ENCODE measurements at places on chromosomes 5 and 9.

- no peak for DNase-seq
Observed at GRCh38 chr9:5002811-5003210, 17.7 kb downstream of the JAK2 start.

- DNase-seq, result no peak
Observed at GRCh38 chr5:5011151-5011550, 129.0 kb upstream of the ADAMTS16 start.

DNA sequence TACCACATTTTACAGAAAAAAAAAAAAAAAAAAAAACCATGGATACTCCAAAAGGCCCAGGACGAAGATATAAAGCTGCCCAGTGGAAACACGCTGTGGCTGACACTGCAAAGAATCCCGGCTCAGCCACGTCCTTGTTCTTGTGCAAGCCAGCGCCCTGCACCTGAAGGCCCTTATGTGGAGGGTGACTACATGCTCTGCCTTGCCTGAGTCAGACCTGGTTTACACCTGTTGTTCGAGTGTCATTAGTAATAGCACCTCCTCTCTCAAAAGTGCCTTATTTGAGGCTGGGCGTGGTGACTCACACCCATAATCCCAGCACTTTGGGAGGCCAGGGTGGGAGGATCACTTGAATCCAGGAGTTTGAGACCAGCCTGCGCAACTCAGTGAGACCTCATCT is 54.3 kb upstream of the ZSWIM6 start:
- DNase-seq, result peak; percentile 83

DNA sequence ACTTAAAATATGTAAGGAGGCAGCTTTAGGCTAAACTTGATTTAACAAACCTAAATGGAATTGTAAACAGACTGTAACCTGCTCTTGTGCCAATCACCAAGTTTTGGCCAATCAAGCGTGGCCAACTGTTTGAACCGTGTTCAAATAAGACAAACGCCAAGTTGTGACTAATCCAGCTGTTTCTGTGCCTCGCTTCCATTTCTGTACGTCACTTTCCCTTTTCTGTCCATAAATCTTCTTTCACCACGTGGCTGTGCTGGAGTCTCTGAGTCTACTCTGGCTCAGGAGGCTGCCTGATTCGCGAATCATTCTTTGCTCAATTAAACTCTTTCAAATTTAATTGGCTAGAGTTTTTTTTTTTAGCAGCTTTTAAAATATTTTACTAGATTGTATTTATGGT is 71.3 kb downstream of the LIX1 start:
- no peak for DNase-seq

- DNase-seq, result peak; percentile 45
Observed at GRCh38 chr9:120610975-120611689, 31.2 kb upstream of the CDK5RAP2 start.

- DNase-seq, result no peak
Observed at GRCh38 chr9:121138561-121138960, 63.1 kb downstream of the RAB14 start.

DNA sequence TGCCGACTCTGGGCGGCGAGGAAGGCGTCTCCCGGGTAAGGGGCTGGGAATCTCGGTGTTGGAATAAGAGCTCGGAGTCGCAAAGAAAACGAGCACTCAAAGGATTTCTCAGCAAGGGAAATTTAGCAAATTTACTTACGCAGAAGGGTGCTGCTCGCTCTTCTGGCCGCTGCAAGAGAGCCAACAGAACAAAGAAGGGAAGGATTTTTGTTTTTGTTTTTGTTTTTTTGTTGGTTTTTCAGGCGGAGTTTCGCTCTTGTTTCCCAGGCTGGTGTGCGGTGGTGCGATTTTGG is 279 bp downstream of the GTF3C5 start:
- no peak for DNase-seq

DNA sequence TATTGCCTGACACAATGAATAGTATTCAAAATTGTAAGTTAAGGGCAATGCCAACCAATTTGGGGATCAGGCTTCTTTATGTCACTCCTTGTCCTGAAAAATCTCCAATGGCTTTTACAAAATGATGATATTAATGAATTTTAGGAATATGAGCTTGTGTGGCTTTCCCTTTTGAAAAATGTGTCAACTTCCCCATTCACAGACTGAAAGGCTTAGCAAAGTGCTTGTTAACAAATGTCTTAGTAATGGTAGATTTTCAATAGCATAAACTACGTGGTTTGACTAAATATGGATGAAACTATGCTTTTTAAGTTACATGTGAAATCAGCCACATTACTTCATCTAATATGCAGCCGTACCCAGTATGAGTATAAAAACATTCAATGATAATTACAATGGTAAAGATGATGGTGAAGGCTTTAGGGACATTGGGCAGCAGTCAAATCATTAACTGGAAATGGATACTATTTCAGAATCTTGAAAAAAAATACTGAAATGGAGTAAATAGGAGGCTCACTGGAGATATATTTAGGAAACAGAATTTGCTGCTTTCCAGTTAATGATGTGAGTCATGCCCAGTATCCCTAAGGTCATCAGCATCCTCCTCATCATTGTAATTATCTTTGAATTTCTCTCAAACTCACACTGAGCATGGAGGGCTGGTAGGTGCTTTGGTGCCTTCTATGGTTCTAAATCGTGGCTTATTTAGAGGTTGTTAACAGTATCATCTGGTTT is 113.3 kb upstream of the ZNF608 start:
- DNase-seq, result no peak

DNA sequence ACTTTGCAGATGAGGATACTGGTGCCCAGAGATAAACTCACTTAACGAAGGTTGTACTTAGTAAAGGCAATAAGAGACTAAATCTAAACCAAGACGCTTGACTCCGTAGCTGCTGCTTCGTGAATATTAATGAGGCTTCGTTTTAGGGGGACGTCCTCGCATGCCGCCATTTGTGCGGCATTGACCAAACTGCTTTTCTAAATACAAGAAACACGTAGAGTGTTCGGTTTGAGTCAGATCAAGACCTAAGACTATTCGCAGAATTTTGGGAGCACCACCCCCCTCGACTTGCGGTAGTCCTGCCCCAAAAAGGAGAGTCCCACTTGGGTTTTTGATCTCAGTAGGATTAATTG is 1.1 kb downstream of the NPM1 start:
- DNase-seq, result no peak

DNA sequence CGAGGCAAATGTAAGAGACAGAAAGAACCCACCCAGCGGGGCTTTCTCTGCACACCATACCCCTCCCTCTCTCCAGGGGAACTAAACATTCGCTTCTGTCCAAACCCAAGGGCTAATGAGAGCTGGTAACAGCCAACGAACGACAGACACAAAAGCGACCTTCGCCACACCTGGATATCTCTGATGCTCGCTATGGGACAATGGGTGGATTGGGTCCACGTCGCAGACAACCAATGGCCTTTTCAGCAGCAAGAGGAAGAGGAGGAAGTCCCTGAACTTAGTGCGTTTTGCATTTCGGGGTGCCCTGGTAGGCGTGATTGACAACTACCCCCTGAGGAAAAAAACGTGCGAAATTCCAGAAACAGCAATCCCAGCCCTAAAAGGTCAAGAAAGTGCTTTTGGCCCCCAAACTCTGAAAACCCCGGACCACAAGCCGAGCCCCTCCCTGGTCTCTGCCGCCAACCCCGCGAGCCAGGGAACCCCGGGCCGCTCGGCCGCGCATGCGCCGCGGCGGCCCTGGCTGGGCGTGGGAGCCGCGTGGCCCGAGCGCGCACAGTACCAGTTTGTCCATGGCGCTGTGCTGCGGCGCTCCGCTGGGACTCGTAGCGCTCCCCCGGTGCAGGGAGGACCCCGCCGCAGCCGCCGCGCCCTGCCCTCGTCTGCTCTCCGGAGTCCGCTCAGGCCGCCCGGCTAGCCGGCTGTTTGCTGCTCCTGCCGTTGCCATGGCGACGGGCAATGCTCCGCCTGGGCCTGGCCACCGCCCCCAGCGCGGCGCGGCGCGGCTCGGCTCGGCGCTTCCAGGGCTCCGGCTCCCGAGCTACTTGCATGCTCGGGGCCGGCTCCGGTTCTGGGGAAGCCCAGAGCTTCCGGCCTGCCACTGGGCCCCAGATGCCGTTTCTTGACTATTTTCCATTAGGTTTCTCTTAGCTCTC is 66.9 kb upstream of the DNAH5 start:
- DNase-seq, result peak; percentile 99

GRCh38 chr9:129740666-129741464 is 12.0 kb downstream of the PTGES start:
- DNase-seq, result no peak

- peak; percentile 57 for DNase-seq
Observed at GRCh38 chr5:149584121-149584520, 2.8 kb downstream of the ARHGEF37 start.

DNA sequence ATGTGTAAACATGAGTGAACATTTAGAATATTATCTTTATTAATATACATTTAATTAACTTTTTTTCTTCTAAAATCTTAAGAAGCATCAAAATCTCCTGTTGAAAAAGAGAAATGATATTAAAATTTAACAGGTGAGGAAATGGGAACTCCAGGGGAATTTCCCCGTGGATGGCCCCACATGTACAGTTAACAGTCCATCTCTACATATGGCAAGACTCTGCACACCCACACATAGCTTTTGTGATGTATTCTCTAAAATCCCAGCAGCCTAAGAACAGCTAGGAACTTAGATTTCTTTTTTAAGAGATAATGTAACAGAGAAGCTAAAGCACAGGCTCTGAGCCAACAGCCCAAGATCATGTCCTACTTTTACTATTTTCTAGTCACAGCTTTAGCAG is 556.3 kb upstream of the RGMB start:
- DNase-seq, result no peak

DNA sequence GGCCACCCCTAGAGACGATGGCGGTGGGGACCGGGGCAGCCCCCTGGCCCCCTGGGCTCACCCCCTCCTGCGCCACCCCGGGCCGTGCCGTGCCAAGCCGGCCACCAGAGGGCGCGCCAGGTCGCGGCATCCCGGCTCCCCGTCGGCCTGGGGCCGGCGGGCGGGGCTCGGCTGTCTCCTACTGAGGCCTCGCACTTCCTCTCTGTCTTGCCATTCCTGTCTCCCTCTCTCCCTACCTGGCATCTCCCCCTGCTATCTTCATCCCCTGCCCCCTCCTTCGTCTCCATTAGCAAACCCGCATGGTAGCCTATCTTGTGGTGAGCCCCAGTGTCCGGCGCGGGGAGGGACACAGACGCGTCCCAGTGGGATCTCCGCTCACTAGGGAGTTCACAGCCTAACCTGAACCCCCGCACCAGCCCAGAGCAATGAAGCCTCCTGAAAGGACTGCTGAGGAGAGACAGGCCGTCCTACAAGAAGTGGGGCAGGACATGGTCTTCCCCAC is 29.8 kb upstream of the FABP6 start:
- peak; percentile 84 for DNase-seq

DNA sequence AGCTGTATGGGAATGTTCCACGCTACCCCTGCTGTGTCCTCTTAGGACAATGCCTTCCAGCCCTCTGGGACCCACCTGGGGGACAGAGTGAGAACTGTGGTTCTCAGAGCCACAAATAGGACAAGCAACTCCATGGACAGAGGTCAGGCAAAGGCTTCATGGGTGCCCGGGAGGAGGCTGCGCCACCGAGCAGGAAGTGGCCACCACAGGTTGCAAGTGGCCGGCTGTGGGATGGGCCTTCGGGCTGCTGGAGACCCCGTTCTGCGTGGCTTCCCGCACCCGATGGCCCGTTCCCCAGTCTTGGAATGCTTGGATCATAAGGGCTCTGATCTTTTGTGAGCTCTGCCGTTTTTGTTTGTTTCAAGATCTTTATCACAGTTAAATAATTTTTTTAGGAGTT is 118.8 kb downstream of the BOD1 start:
- DNase-seq, result no peak

GRCh38 chr5:125719681-125720347 is 703.4 kb upstream of the GRAMD2B start:
- DNase-seq, result peak; percentile 98

GRCh38 chr9:89629081-89629976 is 24.5 kb downstream of the GADD45G start:
- no peak for DNase-seq

- no peak for DNase-seq
Observed at GRCh38 chr5:55440188-55440646, 94.5 kb downstream of the PLPP1 start.

DNA sequence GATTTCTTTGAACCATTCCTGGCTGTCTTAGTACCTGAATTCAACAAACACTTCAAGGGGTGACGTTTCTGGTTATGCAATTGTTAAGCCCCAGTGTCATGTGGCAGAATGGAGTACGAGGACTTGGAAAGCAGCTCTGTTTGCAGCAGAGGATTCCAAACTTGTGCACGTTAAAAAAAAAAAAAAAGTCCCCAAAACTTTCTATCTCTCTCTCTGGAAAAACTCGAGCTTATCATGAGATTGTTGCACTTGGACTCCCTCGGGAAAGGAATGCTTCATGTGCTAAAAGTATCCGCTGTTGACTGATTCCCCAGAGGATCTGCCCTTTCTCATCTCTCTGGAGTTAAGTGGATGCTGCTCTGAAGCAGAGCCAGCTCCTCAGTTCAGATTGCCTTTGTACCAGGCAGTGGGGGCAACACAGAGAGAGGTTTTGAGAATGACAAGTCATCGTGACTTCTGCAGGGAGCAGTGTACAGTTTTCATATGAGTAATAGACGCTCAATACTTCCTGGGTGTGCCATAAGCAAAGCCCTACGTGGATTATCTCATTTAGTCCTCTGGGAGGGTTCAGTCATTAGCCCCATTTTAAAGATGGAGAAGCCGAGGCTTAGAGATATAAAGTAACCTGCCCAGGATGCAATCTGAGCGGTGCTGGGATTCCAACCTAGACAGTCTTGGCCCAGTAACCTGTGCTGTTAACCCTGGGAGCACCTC is 28.1 kb downstream of the TMOD1 start:
- DNase-seq, result no peak

- no peak for DNase-seq
Observed at GRCh38 chr5:140049205-140049604, 6.1 kb upstream of the NRG2 start.

DNA sequence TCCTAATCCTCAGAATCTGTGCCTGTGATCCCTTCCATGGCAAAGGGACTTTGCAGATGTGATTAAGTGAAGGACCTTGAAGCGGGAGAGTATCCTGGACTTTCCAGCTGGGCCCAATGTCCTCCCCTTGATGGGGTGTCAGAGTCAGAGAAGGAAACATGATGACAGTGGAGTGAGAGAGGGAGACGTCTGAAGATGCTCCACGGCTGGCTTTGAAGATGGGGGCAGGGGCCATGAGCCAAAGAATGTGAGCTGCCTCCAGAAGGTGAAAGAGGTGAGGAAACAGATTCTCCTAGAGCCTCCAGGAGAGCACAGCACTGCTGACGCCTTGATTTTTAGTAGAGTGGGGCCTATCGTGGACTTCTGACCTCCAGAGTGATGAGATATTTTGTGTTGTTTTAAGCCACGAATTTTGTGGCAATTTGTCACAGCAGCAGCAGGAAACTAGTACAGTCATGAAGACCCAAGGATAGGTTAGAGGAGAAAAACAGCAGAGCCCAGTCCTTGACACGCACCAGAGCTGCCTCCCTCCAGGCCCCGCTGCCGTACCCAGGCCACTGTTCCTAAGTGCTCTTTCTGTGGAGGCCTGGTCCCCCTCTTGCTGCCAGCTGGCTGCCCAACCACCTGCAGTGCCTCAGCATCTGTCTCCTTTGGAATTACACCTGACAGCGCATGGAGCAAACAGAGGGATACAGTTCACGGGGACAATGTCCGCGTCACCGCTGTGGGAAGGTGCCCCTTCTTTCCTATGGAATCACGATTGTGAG is 78.1 kb downstream of the MACROH2A1 start:
- no peak for DNase-seq

- DNase-seq, result no peak
Observed at GRCh38 chr5:111968459-111968858, 211.5 kb upstream of the NREP start.
